ENCODE measurements at places on chromosomes 16 and 17. TPM values are rescaled to one million over a fixed set of nuclear protein-coding genes. Genes with fewer than 3 reads are reported as not detected.

- DNase-seq, result peak; percentile 92
Measured at GRCh38 chr17:8163978-8164814, 1.4 kb upstream of the VAMP2 start.

DNA sequence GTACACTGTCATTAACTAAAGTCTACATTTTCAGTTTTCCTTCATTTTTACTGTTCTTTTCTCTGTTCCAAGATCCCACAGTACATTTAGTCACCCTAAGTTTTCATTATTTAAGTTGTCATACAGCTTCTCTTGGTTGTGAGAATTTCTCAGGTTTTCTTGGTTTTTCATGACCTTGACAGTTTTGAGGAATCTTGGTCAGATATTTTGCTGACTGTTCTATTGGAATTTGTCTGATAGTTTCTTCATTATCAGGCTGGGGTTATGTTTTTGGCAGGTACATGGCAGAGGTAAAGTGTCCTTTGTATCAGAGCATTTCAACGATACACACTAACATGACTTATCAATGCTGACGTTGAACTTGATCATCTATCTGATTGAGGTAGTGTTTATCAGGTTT, 19.6 kb downstream of the MBTD1 start:
- DNase-seq, result no peak

DNA sequence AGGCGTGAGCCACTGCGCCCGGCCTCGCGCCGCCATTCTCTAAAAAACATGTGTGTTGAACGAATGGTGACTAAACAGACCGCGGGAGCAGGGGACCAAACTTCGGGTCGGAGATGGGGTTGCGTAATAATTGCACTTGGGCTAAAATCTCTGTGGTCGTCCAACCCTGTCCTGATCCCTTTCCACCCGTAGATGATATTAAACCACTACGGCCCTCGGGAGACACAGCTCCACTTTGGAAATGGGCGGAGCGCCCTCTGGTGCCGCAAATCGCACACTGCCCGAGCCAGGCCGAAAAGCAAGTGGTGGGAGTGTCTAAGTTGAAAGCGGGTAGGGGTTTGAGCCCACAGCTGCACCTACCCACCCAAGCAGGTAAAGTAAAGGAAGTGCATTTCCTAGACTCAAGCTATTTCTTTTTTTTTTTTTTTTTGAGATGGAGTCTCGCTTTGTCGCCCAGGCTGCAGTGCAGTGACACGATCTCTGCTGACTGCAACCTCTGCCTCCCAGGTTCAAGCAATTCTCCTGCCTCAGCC, 17.0 kb downstream of the CAVIN1 start:
- peak; percentile 90 for DNase-seq

GRCh38 chr17:4327606-4328005, 38.9 kb downstream of the UBE2G1 start:
- no peak for DNase-seq

- no peak for DNase-seq
Measured at GRCh38 chr17:71237903-71238538, 882.8 kb upstream of the SOX9 start.

GRCh38 chr17:64164596-64165285, 34.8 kb upstream of the ERN1 start:
- DNase-seq, result no peak

The KRTAP2-2 gene
- total RNA-seq, result not detected

GRCh38 chr17:41287050-41287449, 11.6 kb downstream of the KRTAP9-7 start:
- no peak for DNase-seq

DNA sequence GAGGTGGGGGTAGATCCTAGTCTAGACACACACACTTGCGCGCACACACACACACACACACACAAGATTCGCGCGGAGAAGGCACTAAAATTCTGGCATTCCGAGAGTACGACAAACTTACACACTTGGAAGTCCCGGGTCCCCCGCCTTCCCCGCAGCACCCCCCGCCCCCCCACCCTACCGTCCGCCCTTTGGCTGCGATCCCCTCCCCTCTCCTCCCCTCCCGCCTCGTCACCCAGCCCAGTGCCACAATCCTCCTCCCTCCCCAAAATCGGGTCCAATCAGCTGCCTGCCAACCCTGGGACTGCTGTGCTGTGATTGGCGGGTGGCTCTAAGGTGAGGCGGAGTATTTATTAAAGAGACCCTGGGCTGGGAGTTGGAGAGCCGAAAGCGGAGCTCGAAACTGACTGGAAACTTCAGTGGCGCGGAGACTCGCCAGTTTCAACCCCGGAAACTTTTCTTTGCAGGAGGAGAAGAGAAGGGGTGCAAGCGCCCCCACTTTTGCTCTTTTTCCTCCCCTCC, at the start of gene SOX9:
SOX9 (plus strand) TSS at position 379 of the 522 bp plus-strand sequence. CDS start 372 bp downstream, outside the sequence.
- no peak for DNase-seq

GRCh38 chr16:3054965-3055733, 8.8 kb downstream of the MMP25 start:
- DNase-seq, result peak; percentile 47

DNA sequence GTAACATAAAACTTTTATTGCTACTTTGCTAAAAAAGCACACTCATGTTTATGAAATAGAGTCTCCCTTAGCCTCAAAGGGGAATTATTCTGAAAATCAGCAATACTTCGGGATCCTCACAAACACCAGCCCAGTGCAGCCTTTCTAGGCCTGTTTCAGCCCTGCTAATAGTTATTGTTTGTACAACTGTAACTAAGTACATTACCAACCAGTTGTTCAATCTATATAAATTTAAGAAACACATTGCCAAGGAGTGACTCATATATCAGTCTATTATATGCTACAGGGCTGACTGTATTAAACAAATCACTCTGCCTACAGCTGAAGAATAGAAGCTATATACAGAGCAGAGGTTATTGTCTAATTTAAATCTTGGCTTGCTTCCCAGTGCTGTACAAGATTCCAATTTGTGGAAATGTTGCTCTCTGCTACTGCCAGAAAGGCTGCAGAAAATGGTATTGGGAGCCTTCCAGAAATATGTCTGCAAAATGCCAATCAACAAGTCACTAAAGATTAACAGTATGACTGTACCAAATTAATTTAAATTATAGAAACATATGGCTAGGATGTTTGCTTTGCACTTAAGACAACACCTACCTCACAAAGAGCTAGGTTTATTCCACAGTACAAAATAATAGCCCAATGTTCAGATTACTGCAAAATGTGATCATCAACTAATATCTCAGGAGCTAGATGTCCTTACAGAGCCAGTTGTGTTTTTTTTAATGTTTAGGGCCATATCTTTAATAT, 49.7 kb downstream of the TOX3 start:
- no peak for DNase-seq

The MT2A gene
- total RNA-seq, result 102 TPM

The TEKT3 gene
- not detected for total RNA-seq

The TP53TG3F gene
- total RNA-seq, result not detected

DNA sequence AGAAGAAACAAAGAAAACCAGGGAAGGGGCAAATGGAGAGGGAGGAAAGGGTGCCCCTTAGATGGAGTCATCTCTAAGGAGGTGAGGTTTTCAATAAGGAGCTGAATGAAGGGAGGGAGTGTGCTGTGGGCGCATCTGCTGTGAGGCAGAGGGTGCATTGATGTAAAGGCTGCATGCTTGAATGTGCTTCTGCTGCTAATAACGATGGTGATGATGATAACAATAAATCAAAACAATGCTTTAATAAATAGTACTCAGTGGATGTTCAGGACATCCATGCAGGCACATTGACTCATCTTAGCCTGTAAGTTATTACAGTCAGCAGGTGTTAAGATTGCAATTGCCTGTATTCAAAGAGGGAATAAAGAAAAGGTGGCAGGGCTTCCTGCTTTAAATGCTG, 87.8 kb downstream of the SHISA6 start:
- DNase-seq, result no peak

The SBK1 gene
- 2.9 TPM for total RNA-seq

The RAB26 gene
- total RNA-seq, result 0.33 TPM

- no peak for DNase-seq
Measured at GRCh38 chr16:2831203-2831602, 1.1 kb downstream of the ZG16B start.

DNA sequence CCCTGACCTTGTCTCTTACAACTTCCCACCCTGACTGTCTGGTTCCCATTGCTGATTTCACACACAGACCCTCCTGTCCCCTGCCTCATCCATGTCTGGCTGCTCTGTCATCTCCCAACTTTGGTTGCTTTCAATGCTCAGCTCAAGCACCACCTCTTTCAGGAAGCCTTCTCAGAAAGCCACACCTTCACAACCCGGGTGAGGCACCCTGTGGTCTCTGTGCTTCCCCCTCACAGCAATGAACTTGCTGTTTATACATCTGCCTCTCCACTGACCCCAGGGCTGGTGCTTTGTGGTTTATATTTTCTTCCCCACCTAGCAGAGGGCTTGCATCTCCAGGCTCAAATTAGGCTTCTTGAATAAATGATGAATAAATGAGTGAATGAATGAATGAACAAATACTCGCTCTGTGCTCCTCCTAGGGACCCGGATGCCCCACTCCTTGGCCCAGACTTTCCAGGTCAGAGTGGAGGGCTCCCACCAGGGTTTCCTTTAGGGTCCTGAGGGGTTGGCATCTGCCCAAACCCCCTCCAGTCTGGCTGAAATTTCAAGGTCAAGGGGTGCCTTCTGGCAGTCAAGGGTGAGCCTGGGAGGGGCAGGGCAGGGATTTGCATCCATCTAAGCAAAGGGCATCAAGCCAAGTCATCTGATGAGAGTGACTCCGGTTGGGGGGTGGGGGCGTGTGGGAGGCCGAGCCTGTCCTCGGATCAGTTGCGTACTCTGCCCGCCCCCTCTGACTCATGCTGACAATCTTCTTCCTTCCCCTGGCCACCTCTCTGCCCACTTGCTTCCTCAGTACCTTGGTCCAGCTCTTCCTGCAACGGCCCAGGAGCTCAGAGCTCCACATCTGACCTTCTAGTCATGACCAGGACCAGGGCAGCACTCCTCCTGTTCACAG, at the start of gene ITGAX:
ITGAX (plus strand) TSS at position 783 of the 898 bp plus-strand sequence; CDS start at position 862, 79 bp downstream.
- peak; percentile 93 for DNase-seq

The TRIM47 gene
- total RNA-seq, result 19.5 TPM

DNA sequence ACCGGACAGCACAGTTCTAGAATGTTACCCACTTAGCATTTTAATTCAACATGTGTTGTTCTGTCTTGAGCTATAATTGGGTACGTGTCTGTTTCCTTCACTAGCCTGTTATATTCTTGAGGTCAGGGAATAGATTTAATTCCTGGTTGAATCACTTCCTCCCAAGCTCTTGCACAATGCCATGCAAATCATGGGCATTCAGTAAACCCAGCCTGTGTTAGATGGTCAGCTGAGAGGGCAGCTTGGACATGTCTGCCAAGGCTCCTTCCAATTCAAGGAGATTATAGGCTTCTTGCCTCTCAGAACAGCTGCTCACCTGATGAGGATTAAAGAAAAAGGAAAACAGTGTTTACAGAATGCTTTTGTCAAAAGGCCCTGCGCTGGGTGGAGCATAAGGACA, 12.6 kb downstream of the C1QTNF1 start:
- no peak for DNase-seq

- DNase-seq, result peak; percentile 34
Measured at GRCh38 chr17:81294512-81295030, 536 bp downstream of the SLC38A10 start.

The RNU2-1 gene
- total RNA-seq, result 5,509 TPM

- no peak for DNase-seq
Measured at GRCh38 chr16:78461496-78462287, 362.2 kb downstream of the WWOX start.

- peak; percentile 12 for DNase-seq
Measured at GRCh38 chr17:846901-847843, 65.0 kb downstream of the MRM3 start.

The SMIM36 gene
- not detected for total RNA-seq

- peak; percentile 40 for DNase-seq
Measured at GRCh38 chr16:57284209-57284951, at the start of gene PLLP. PLLP (minus strand) TSS chr16:57284672; CDS start chr16:57284540, 132 bp downstream.

GRCh38 chr16:81779536-81780320, 637 bp downstream of the PLCG2 start:
- DNase-seq, result peak; percentile 24

GRCh38 chr17:1481736-1482135, 10.8 kb downstream of the MYO1C start:
- DNase-seq, result no peak

DNA sequence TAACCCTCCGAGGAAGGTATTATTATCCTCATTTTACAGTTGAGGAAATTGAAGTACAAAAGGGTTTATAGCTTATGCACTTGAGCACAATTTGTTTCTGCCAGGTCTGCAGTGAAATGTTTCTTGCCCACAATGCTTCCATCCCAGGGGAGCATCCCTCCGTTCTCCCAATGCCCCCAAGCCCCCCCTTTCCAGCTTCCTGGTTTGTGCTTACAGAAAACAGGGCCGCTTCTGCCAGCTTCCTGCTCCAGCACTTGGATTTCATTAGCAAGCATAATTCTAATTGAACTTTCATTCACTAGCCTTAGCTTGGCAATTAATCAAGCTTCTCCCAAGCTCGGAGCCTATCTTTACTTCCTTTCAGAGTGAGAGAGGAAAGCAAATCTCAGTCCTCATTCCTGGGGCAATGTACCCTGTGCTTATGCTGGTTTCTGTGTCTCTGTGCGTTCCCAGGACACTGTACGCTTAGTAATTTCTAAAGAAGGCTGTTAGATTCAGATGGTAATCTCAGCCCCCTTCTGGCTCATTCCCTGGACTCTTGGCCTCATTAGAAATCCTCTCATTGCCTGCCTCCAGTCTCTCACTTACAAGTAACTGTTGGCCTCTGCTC, 141.6 kb downstream of the HS3ST2 start:
- no peak for DNase-seq

DNA sequence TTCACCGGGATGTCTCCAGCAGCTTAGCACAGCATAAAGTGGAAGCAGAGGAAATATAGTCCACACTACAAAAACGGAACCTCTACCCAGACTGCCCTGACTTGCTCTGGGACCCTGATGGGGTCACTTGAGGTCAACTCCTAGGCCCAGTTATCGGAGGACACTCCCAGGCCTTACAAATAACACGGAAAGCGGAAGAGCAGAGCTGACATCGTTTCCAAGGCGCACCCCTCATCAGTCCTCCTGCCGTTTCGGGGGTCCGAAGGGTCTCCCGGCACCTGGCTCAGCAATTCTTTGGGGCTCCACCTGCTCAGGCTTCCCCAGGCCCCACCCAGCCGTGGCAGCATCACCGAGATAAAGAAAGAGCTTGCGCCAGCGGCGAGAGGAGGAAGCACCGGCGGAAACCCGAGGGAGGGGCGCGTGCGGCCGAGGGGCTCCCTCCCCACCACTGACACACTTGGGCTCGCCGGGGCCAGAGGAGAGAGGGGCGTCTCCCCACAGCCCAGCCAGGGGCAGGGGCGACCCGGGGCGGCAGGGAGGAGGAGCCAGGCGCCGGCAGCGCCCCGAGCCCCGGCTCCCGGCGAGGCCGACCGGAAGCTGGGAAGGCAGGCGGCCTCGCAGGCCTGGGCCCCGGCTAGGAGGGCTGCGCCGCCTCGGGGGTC, 727 bp downstream of the CORO7 start:
- peak; percentile 76 for DNase-seq

The ASGR1 gene
- 1.2 TPM for total RNA-seq

The LRRC75A gene
- total RNA-seq, result 1.2 TPM

The CRHR1 gene
- total RNA-seq, result not detected
